ENCODE measurements at places on chromosomes 16 and 17.
A peak's percentile ranks its signal among the peaks of the same experiment; 100 is the strongest.

GRCh38 chr17:14739656-14740431 lies 439.0 kb downstream of the HS3ST3B1 start:
- no peak for DNase-seq

DNA sequence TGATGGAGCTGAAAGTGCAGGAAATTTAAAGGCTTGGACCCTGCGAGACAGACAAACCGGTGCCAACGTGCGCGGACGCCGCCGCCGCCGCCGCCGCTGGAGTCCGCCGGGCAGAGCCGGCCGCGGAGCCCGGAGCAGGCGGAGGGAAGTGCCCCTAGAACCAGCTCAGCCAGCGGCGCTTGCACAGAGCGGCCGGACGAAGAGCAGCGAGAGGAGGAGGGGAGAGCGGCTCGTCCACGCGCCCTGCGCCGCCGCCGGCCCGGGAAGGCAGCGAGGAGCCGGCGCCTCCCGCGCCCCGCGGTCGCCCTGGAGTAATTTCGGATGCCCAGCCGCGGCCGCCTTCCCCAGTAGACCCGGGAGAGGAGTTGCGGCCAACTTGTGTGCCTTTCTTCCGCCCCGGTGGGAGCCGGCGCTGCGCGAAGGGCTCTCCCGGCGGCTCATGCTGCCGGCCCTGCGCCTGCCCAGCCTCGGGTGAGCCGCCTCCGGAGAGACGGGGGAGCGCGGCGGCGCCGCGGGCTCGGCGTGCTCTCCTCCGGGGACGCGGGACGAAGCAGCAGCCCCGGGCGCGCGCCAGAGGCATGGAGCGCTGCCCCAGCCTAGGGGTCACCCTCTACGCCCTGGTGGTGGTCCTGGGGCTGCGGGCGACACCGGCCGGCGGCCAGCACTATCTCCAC lies at the start of gene NOG:
Gene NOG, plus strand, starts transcription at position 54 of the 674 bp plus-strand sequence. Its CDS starts 525 bp downstream, at position 579.
- DNase-seq, result no peak

DNA sequence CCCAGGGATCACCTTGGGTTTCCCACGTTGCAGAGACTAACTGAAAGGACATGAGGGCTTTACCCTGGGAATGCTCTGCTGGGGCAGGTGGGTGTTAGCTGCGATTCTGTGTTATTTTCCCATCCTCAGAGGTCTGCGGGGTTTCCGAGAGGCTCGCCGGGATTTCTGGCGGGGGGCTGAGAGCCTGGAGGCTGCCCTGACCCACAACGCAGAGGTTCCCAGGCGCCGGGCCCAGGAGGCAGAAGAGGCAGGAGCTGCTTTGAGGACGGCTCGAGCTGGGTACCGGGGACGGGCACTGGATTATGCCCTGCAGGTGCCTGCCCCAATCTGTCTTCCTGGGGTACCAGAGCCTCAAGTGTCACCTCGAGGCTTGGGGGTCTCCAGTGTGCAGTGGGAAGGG lies 6.9 kb downstream of the ACAP1 start:
- no peak for DNase-seq

- no peak for DNase-seq
Measured at GRCh38 chr17:57756951-57757350, 11.9 kb upstream of the CCDC182 start.

- DNase-seq, result no peak
Measured at GRCh38 chr16:69474408-69474807, 50.0 kb downstream of the CYB5B start.

DNA sequence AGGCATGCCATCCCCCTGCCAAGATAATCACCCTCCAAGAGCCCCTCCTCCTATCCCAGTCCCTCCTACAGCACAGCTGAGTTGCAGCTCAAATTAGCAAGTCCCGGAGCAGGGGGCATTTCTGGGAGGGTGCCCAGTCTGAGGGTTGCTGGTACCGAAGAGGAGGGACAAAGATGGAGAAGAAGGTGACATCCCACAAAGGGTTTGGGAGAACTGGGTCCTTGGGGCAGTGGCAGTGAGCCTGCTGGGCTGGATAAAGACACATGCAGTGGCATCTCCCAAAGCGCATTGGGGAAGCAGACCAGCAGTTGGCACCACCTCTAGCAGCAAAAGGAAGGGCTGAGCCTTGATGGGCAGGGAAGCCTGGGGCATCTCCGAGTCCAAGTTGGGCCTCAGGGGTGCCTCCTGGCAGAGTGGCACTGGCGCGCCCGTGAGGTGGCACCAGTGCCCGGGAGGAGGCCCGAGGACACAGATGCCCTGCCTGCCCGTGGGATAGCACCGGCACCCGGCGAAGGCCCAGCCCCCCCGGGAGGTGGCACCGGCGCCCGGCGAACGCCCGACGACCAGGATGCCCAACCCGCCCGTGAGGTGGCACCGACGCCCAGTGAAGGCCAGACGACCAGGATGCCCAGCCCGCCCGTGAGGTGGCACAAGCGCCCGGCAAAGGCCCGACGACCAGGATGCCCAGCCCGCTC lies 622 bp downstream of the TOM1L2 start:
- DNase-seq, result peak; percentile 14

DNA sequence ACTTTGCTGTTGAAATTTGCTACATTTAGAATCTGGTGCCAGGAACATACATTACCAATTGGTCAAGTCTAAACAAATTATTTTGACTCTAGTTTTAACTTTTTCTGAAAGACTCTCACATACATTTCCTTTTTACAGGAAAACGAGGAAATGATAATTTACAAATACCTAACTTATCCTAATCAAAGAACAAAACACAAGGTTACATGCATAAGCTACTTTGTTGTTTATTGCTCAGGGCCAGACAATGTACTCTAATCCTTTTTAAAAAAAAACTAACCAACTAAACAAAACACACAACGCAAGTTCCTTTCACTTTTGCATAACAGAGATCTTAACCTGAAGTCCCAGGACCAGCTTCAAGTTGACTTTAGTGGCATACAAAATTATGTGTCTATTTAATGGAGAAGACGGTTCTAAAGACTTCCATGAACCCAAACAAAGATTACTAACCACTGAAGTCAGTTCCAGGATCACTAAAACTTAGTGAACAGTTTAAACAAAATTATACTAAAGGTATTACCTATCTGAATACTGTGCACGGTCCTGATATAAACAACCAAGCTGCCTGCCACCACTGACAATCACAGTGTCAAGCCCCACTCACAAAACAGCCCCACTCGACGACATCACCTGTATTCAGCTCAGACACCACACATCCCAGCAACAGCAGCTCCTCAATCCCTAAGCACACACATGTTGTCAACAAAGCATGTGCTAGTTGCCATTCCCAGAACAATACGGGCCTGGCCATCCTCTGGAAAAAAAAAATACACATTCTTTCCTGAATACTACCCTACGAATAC lies 1.9 kb downstream of the ZNF652 start:
- peak; percentile 25 for DNase-seq

DNA sequence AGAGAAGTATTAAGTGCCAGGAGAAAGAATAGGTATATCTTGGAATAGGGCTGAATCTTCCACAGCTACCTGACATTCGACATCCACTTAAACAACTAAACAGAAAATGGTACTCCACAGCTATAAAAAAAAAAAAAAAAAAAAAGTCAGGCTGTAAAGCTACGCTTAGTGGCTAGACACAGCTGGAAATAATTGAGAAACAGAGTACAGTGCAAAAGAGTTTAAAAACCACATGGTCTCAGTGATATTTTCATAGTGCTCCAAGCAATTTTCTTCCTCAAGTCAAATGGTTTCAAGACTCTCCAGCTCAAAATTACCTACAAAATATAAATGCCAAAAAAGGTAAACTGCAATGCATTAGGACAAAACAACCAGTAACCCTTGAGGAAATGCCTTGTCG lies 607.1 kb downstream of the KCNJ2 start:
- DNase-seq, result no peak

- DNase-seq, result no peak
Measured at GRCh38 chr16:21256636-21257035, 21.5 kb downstream of the CRYM start.

DNA sequence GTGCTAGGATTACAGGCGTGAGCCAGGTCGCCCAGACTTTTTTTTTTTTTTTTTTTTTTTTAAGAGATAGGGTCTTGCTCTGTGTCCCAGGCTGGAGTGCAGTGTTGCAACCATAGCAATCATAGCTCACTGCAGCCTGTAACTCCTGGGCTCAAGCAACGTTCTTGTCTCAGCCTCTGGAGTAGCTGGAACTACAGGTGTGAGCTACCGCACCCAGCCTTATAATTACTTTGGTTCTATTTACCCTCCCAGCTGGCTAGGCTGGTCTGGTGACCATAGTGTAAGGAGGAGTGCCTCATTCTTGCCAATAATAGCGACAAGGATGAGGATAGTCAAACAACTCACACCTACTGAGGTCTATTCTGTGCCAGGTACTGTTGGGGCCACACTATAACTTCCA lies 39.6 kb upstream of the USP7 start:
- no peak for DNase-seq

- no peak for DNase-seq
Measured at GRCh38 chr17:5472511-5472910, 3.7 kb upstream of the DHX33 start.

DNA sequence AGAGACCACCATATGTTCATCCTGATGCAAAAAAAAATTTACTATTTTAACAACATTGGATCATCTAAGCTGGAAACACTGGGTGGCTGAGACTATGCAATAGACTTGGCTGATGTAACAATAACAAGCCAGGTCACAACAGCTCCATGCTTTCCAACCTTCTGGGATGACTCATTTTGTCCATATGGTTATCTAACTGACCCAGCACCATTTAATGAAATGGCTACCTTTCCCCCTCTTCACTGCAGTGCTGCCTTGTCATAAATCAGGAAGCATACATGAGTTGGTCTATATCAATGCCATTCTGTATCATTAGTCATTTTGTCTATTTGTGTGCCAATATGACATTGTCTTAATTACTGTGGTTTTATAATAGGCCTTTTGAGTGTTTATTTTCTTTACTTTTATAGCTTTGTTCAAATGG lies 217.6 kb upstream of the KCNJ16 start:
- DNase-seq, result no peak

- DNase-seq, result no peak
Measured at GRCh38 chr17:8438441-8438840, 2.8 kb downstream of the NDEL1 start.

- no peak for DNase-seq
Measured at GRCh38 chr16:2450535-2450934, 9.4 kb upstream of the TEDC2 start.

- no peak for DNase-seq
Measured at GRCh38 chr17:54891176-54891821, 9.4 kb upstream of the TOM1L1 start.

GRCh38 chr16:79400462-79401149 lies 199.9 kb downstream of the MAF start:
- DNase-seq, result no peak

- no peak for DNase-seq
Measured at GRCh38 chr16:89784406-89784805, 32.0 kb downstream of the FANCA start.

GRCh38 chr16:66135421-66135831 lies 231.1 kb upstream of the CDH5 start:
- no peak for DNase-seq

DNA sequence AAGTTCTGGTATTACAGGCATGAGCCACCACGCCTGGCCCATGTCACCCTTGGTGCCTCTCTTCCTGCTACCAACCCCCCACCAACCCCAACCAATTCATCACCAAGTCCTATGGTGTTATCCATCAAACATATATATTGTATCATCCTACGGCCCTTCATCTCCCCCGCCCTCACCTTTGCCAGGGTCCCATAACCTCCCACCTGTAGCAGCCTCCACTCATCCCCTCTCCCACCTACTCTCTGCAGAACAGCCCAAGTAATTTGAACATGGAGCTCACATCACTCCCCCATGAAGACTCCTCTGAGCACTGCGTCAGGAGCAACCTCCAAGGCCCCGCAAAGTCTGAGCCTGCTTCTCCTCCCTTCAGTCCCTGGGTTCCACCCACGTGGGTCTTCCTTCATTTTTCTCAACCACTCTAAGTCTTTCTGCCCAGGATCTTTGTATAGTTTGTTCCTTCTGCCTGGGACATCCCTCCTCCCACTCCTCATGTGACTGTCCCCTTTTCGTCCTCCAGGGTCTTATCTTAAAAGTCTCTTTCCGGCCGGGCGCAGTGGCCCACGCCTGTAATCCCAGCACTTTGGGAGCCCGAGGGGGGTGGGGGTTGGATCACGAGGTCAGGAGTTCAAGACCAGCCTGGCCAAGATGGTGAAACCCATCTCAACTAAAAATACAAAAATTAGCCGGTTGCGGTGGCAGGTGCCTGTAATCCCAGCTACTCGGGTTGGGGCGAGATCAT lies 7.0 kb upstream of the HID1 start:
- DNase-seq, result no peak

GRCh38 chr17:57551321-57552079 lies 193.6 kb downstream of the CCDC182 start:
- peak; percentile 11 for DNase-seq

GRCh38 chr17:78263063-78263735 lies 31.8 kb downstream of the TMEM235 start:
- DNase-seq, result peak; percentile 22

DNA sequence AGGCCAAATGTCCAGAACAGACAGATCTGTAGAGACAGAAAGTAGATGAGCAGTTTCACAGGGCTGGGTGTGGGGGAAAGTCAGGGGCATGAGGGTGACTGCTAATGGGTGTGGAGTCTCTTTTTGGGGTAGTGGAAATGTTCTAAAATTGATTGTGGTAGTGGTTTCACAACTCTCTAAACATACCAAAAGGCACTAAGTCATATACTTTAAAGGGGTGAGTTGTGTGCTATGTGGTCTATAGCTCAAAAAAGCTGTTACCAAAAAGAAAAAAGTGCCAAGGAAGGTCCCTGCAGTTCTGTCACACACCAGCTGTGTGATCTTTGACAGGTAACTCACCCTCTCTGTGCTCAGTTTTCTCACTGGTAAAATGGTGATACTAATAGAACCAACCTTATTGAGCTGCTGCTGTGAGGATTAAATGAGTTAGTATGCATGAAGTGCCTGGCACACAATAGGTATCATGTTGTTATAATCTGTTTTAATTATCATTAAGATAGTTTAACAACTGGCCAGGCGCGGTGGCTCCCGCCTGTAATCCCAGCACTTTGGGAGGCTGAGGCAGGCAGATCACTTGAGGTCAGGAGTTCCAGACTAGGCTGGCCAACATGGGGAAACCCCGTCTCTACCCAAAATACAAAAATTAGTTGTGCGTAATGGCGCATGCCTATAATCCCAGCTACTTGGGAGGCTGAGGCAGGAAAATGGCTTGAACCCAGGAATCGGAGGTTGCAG lies 10.3 kb downstream of the ITGAX start:
- DNase-seq, result no peak

DNA sequence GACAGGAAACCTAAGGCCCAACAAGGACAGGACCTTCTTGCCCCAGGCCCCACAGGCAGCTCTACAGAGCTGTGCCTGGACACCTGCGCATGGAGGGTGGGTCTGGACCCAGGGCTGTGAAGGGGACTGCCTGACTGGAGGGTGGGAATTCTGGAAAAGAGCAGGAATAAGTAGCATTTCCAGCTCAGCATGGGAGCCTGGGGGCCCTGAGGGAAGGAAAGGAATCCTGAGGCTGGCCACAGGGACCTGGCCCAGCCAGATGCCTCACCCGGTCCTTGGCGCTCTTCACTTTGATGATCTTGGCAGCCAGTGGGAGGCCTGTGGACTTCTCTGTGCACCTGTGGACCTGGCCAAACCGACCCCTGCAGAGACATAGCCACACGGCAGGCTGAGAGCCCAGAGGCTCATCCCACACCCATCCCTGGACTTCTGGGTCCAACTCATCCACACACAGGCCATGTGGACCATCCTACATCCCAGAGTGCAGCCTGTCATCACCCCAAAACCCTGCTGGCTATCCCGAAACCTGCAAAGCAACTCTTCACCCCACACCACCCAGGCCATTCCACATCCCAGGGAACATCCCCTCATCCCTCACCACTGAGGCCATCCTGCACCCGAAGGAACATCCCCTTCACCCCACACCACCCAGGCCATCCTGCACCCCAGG lies 18.7 kb downstream of the MYLK3 start:
- DNase-seq, result no peak
